Keratinocyte (primary cell): ENCODE measurements at places on chromosomes 13 and 19.

- DNase-seq = no peak
Observed at GRCh38 chr13:106262886-106263285, 272.6 kb downstream of the EFNB2 start.

- no peak for DNase-seq
Observed at GRCh38 chr19:8585894-8586750, 8.9 kb upstream of the MYO1F start.

GRCh38 chr19:45878043-45878794, 7.7 kb downstream of the IRF2BP1 start:
- DNase-seq = no peak

- DNase-seq = no peak
Observed at GRCh38 chr19:37977992-37978391, 71.0 kb downstream of the SIPA1L3 start.

DNA sequence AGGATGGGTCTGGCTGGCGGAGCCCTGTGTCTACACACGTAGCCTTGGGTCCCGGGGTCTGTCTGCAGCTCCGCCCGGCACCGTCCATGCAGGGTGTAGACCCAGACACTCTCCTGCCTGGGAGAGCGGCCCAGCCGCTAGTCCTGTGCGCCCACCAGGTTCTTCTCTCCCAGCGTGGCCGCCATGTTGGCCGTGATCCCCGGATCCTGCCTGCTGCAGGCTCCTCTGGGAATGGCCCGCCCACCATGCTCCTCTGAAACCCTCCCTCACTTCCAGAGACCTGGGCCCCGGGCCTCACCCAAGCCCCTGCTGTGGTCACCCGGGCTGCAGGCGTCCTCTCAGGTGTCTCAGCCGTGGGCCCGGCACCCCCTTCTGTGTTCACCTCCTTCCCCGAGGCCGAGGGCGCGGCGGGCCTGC, 57.7 kb upstream of the MCF2L start:
- DNase-seq = no peak

GRCh38 chr13:104597546-104598180, 1531.4 kb upstream of the SLC10A2 start:
- DNase-seq = no peak

- no peak for DNase-seq
Observed at GRCh38 chr13:28718196-28718542, 601 bp downstream of the SLC46A3 start.

- DNase-seq = no peak
Observed at GRCh38 chr19:49492573-49493405, 3.4 kb upstream of the RPS11 start.

GRCh38 chr13:25691654-25692053, 319.9 kb downstream of the ATP8A2 start:
- DNase-seq = no peak

DNA sequence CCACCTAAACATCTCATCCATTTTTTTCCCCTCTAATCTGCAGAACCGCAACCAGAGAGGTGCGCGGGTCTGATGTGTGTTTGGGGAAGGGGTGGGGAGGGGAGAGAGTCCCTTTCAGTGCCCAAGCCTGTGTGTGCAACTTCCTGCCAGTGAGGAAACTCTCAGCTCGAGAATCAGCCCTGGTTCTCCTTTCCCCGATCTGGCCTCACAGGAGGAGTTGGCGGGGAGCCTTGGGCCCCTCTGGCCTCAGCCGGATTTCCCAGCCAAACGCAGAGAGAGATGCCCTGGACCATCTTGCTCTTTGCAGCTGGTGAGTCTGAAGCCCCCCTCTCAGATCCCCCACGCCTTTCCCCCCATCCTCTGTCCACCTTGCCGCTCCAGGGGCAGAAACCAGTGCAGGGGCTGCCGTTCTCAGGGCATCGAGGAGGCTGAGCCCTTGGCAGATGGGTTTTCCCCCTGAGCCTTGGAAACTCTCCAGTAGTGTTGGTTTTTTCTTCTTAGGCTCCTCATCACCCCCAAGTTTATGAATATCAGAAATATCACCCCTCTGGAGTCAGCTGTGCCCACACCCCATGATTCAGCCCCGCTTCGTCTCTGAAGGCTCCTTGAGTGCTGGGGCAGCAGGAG, at the start of gene C19orf38:
Gene C19orf38, plus strand, starts transcription at position 186 of the 627 bp plus-strand sequence. Its CDS starts 94 bp downstream, at position 280.
- no peak for DNase-seq

DNA sequence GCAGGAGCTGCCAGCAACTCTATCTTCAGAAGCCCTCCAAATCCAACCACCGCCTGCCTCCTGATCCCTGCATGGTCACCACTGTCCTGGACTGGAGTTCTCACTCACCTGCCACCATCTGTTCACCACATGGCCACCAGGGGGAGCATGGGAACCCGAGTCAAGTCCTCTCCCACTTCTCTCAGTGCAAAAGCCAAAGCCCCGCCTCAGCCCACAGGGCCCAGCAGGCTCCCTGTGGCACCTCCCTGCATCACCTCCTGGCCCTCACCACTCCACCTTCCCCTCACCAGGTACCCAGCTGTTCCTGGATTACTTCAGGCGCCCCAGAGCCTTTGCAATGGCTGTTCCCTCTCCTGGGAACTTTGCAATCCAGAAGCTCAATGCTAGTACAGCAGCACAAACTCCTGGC, 5.3 kb downstream of the DHPS start:
- peak; percentile 57 for DNase-seq

DNA sequence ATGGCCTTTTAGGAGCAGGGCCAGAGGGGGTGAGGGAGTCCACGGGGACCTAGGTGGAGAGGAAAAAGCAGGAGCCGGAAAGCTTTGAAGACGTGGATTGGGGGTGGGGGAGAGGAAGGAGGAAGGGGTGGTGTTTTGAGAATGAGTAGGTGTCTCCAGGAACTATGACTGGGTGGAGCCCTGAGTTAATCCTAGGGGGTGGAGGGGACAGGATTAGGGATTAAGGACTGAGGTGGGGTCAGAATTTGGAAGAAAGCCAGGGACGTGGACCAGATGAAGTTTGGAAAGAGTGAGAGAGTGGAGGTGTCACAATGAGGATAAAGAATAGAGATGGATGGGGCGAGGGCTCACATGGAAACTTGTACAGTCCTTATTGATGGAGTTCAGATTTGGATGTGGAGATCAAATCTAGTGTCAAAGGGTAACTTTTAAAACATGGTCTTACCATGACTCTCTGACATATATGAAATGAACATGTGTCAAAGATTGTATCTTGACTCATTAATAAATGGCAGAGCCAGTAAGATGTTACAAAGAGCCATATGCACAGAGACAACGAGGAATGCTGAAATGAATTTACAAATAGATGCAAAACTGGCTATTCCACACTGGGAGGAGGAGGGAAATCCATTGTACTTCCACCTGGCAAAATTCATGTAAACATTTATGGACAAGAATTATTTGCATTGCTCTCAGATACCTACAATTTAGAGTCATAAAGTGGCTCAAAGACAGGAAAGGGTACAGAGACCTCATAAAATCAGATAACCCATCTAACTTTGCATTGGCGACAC, 1.7 kb upstream of the KLK13 start:
- DNase-seq = no peak

DNA sequence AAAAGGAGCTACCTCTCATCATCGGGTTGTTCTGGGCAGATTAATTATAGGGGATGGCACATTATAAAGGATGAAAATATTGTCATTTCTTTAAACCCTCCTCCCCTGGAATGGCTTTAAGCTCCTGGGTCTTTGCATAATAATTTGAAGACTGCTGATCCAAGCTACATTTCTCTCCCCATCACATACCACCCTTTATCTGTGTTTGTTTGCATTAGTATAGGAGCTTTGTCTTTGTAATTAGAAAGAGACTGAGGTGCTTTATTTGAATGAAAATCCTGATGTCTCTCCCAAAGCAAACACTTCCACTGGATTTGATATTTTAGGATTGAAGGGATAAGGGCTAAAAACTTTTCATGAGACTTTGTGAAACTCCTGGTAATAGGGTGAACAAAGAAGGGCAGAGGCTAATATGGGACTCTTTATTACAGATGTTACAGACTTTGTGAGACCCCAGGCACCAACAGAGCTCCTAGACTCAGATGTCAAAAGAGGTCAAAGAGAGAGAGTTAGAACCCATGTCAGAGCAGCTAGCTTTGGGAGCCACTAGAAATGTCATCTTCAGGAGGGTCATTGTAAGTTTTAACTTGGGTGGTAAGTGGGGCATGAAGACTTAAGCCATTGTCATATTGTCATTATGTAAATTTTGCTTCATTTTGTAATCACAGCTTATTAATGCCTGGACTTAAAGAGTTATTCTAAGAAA, 75.3 kb upstream of the RXFP2 start:
- DNase-seq = no peak

DNA sequence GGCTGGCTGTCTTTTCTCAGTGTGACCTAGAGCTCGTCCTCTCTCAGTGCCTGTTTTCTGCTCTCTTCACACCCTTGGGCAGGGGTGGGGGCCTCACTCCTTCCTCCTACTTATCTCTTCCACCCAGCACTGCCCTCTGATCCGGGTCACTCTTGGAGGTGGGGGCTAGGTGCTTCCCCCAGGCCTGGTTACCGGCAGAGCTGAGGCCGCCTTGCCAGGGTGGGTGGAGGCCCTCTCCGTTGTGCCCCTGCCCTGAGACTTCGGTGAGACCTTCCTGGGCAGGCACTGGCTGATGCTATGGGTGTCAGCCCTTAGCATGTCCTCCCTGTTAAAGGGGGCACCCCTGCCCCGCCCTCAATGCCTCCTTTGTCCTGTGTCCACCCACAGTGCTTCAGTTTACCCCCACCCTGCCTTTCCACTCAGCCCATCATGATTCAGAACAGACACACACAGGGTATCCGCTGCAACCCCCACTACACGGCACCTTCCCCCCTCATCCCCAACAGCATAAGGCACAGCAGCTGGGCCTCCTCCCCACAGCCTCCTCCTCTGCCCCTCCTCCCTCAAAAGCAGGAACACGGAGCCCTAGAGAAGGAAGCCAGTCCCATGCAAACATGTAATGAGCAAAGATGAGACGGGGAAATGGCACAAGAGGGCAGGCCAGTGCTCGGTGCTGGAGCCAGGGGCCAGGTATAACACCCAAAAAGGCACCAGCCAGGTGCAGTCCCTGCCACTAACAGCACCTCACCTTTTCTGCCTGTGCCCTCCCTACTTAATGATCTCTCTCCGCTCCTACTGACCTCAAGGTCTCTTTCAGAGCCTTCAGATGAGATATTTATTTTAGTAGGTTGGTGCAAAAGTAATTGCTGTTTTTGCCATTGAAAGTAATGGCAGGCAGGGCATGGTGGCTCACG, 9.8 kb downstream of the ZGLP1 start:
- no peak for DNase-seq

GRCh38 chr13:40732658-40733057, 38.3 kb downstream of the MRPS31 start:
- DNase-seq = no peak

DNA sequence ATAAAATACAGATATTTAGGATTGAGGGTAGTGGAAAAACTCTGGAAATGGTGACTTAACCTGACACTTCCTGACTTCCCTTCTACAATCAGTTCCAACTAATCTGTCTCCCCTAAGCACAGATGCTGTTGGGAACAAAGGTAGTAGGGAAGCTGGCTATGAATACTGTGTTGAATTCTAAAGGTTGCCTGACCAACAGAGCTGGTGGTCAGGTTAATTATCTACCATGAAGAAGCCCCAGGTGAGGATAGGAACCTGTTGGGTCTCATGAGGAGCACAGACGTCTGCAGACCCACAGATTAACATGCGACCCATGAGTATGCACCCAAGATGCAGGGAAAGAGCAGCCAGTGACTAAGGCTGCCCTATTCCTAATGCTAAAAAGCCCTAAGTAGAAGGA, 172.3 kb downstream of the DIAPH3 start:
- DNase-seq = no peak

- no peak for DNase-seq
Observed at GRCh38 chr13:76229281-76229680, 593.2 kb downstream of the LMO7 start.

GRCh38 chr19:16025108-16026101, 50.9 kb upstream of the TPM4 start:
- DNase-seq = no peak

GRCh38 chr19:14495672-14496028, 277 bp downstream of the GIPC1 start:
- DNase-seq = no peak

- no peak for DNase-seq
Observed at GRCh38 chr13:104385404-104385803, 1319.2 kb upstream of the SLC10A2 start.

- no peak for DNase-seq
Observed at GRCh38 chr13:41978007-41978406, 17.1 kb upstream of the VWA8 start.

GRCh38 chr19:54696766-54697165, 27.5 kb upstream of the KIR3DL3 start:
- DNase-seq = no peak

GRCh38 chr13:75533861-75534260, 3.8 kb downstream of the COMMD6 start:
- DNase-seq = no peak

GRCh38 chr19:10420444-10421239, at the start of gene PDE4A:
PDE4A (plus strand) TSS chr19:10420538; CDS start chr19:10420765, 227 bp downstream.
- DNase-seq = no peak

GRCh38 chr13:23889615-23890607, 711 bp upstream of the MIPEP start:
- DNase-seq = no peak

GRCh38 chr13:72383646-72384045, 343.8 kb downstream of the MZT1 start:
- no peak for DNase-seq

- DNase-seq = no peak
Observed at GRCh38 chr13:42875475-42876269, 94.3 kb downstream of the FAM216B start.

DNA sequence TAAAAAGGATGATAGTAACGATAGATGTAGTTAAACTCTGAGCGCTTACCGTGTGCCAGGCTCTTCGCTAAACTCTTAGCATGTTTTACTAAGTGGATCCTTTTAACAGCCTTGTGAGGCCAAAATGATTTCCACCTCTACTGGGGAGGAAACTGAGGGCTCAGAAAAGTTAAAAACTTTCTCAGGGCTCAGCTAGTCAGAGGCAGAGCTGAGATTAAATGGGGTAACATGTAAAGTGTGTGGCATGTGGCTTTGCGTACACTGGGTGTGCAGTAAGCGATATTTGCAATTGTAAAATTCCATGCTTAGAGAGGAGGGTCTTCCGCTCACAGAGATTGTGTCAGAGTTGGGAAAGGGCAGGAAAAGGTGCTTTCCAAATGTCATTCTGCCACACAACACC, 1.7 kb downstream of the U2AF2 start:
- DNase-seq = no peak

DNA sequence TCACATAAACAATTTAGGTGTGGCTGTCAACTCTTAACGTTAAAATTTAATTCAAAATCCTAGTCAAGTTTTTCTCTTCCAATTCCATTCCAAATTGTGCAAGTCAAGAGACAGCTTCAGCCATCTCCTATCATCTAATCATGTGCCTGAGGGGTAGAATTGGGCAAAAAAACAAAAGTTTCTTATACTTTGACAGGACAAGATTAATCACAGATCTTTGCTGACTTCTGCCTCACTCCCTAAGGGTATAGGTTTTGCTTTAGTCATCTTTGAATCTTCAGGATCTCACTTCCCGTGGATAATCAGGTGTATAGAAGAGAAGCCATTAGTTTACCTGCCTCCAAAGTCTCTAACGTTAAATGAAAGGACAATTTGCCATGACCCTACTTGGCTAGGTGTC, 24.6 kb downstream of the RNF17 start:
- no peak for DNase-seq
